Breast epithelium (tissue), 4 donors: ENCODE measurements at places on chromosomes 2 and 18. TPM values are rescaled to one million over a fixed set of nuclear protein-coding genes. Genes with fewer than 3 reads are reported as not detected.

The SULT1C2 gene
- total RNA-seq = 1.2 TPM

GRCh38 chr18:50190926-50191325 lies 4.0 kb downstream of the MYO5B start:
- no peak for DNase-seq

DNA sequence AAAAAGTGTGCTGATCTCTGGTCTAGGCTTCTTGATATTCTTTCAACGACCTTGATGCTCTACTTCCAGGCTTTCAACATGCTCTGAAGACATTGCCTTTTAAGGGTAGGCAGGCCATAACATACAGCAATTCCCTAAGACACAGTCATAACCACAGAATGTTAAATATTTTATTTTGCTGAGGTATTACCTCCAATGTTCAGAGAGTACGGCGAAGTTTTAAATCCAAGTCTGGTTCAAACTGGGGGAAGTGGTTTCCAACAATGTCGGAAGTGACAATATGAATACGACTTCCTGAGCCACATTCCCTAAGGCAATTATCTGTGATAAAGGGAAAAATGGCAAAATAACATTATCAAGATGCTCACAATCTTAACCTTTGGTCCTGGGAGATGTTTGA lies 1077.9 kb upstream of the PIK3C3 start:
- DNase-seq = no peak

GRCh38 chr2:225040856-225041206 lies 1.4 kb downstream of the DOCK10 start:
- DNase-seq = no peak

GRCh38 chr2:203080447-203081045 lies 65.9 kb downstream of the NBEAL1 start:
- DNase-seq = no peak

GRCh38 chr18:383135-383534 lies 115.3 kb upstream of the THOC1 start:
- DNase-seq = no peak
